ENCODE measurements at places on chromosomes 6 and 20.

- no peak for DNase-seq
Measured at GRCh38 chr6:45812922-45813321, 202.7 kb downstream of the CLIC5 start.

DNA sequence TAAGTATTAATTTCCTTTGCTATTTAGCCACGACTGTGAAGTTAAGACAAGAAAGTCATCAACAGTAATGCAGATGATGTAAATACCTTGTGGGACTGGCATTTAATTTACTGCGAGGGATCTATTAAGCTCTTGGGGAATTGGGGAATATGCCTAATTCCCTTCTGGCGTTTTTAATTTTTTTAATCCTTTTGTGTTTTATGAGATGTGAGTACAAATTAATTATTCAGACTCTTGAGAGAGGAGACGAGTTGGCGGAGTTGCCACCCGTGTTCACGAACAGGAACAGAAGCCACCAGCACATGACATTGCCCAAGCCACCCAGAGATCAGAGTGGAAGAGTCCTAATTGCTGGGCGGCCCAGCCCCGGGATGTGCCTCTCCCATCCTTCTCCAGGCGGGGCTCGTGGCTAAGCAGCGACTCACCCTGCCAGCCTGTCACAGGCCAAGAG is 533 bp upstream of the CRYBG1 start:
- DNase-seq: no peak

GRCh38 chr20:6829510-6830116 is 62.1 kb downstream of the BMP2 start:
- no peak for DNase-seq

DNA sequence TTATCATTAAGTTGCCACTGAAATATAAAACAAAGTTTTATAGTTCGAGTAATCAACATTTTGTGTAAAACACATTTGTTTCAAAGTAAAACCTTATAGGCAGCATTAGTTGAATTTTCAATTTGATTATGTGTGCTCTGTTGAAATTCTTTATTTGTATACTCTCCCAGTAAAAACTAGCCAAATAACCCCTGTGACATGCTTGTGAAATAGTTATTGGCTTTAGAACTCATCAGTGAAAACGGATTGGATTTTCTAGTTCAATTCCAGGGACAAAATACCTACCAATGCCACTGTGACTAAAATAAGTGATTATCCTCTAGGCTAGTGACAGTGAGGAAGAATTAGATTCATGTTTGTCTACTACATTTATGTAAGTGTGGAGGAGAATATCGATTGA is 212.9 kb downstream of the TMEM200A start:
- no peak for DNase-seq

DNA sequence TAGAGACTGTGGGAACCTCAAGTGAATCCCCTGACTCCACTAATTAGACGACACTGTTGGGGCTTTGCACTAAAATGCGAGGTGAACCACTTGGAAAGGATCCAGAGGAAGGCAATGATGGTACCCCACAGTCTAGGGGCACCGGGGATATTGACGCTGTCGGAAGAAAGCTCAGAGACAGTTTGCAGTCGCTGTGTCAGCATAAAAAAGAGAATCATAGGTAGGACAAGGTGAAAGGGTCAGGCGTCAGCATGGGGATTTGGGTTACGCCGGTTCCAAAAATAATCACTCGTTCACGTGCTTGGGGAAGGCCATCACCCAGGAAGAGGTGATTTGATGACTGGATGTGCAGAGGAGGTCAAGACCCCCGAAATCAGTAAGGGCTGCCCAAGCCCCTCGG is 598.0 kb upstream of the NOX3 start:
- DNase-seq: no peak

All from stimulated activated CD8-positive, alpha-beta memory T cell treated with anti-CD3 and anti-CD28 coated beads, Interleukin-2, amount 100 ng/mL, for 1 hour (primary cell).